ENCODE measurements at places on chromosomes 13 and 19.
A peak's percentile ranks its signal among the peaks of the same experiment; 100 is the strongest.

- no peak for DNase-seq
Observed at GRCh38 chr19:57068311-57068710, 51.5 kb upstream of the USP29 start.

DNA sequence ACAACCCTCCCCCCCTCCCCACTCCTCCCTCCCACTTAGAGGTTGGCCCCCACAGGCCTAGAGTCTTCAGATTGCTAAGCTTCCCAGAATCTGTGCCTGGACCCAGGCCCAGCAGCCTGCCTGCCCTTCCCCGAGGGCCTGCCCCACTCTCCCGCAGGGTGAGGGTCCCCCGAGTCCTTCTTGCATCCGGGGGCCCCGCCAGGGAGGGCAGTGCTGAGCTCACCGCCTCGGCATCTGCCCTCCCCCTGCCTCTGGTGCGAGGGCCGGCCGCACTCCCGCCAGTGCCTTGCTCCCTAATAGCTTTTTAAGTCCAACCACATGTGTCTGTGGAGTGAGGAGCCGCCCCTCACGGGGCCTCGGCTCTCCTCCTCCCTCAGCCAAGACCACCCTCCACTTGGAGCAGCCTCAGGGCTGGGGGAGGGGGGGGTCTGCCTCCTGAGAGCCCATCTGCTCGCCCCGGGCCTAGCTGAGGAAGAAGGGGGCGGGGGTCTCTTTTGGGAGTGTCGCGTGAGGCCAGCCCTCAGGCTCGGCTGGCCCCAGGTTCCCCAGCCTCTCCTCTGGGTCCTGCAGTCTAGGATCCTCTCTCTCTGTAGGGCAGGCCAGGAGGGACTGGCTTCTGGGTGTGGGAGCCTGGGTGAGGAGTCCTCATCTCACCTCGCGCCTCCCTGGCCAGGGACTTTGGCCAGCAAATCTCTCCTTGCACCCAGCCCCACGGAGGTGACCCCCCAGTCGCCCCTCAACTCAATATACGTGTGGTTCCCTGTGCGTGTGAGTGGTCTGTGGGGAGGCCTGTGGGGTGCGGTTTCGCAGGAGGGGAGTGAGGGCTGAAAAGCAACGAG lies 47.2 kb downstream of the LYL1 start:
- peak; percentile 62 for DNase-seq

- no peak for DNase-seq
Observed at GRCh38 chr19:2266183-2266993, 10.2 kb upstream of the JSRP1 start.

DNA sequence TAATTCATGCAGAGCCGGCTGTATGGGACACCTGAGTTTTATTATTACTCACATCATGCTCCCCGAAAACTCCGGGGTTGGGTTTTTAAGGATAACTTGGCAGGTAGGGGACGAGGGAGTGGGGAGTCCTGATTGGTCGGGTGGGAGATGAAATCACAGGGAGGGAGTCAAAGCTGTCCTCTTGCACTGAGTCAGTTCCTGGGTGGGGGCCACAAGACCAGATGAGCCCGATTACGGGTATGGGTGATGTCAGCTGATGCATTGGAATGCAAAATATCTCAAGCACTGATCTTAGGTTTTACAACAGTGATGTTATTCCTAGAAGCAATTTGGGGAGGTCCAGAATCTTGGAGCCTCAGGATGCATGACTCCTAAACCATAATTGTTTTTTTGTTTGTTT lies 18.6 kb upstream of the COG3 start:
- no peak for DNase-seq

GRCh38 chr13:93409001-93409400 lies 182.4 kb downstream of the GPC6 start:
- DNase-seq: no peak

DNA sequence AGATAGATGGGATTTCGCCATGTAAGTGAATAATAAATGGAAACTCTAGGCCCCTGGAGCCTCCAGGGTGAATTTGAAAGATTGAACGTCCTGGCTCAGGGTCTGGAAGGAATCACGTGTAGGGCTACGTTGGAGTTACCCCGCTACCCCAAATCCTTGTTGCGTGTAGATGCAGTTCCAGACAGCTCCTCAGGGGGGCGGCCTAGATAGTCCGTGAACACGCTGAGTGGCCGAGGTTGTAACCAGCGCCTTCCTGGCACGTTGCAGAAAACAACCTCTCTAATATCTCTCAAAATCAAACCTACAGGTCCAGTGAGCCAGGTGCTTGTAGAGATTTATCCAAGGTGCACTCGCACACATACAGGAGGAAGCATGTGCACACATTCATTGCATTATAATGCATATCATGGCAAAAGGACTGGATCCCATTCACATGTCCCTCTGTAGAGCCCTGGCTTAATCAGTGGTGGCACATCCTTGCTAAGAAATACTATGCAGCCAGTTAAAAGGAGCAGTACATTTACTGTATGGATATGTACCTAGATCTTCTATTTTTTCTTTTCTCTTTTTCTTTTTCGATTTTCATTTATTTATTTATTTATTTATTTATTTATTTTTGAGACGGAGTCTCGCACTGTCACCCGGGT lies 2.5 kb upstream of the KEAP1 start:
- DNase-seq: peak; percentile 72

GRCh38 chr13:96952595-96952994 lies 41.7 kb downstream of the OXGR1 start:
- no peak for DNase-seq

DNA sequence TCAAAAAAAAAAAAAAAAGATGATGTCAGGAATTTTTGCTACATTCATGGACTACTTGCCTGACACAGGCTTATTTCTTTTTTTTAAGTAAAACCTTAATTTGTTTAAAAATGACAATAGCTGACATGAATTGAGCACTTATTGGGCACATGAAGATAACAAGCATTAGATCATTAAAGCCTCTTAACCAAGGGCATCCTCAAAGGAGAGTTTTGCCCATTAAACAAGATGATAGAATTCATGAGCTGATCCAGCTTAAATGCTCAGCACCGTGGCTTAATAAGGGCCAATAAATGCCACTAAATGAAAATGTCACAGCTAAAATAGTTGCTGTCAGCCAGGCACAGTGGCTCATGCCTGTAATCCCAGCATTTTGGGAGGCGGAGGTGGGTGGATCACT lies 19.3 kb downstream of the FBXO17 start:
- DNase-seq: no peak

- no peak for DNase-seq
Observed at GRCh38 chr13:76792731-76793347, 93.4 kb downstream of the KCTD12 start.

DNA sequence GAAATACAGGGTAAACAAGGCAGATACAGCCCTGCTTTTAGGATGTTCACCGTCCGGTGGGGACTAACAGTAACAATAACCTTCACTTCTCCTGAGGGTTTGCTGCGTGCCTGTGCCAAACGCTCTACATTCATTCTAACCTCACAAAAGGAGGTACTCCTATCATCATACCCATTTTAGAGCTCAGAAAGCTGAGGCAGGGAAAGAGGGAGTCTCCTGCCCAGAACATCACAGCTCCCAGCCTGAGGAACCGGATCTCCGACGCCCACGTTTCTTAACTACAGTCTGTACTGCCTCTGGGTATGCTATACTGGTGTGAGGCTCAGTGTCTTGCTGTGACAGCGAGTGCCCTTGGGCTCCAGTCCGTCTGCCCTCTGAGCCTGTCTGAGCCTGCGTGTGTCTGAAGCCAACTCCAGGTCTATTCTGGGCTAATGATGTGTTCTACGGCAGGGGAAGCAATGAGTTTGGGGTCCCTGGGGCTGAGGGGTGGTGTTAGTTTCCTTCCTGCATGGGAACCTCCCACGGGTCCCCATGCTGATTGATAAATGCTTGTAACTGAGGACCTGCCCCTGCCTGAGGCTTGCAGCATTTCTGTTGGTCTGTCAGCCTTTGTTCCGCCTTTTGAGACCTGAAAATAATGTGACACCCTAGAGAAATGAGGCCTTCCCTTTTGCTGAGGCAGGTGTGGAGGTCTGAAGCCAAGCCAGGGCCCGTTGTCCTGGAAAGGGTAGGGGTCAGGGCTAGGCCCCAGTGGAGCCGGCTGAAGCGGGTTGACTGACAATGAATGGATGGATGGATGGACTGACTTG lies 4.9 kb downstream of the LIPE start:
- no peak for DNase-seq

DNA sequence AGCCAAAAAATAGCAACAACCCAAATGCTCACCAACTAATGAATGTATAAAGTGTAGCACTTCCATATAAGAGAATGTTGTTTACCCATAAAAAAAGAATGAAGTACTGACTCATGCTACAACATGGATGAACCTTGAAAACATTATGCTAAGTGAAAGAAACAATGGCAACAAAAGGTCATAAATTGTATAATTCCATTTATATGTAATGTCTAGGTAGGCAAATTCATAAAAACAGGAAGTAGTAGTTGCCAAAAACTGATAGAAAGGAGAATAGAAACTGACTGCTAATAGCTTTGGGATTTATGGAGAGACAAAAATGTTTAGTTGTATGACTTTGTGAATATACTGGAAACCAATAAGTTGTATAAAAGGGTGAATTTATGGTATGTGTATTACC lies 21.6 kb downstream of the MYCBP2 start:
- DNase-seq: no peak

DNA sequence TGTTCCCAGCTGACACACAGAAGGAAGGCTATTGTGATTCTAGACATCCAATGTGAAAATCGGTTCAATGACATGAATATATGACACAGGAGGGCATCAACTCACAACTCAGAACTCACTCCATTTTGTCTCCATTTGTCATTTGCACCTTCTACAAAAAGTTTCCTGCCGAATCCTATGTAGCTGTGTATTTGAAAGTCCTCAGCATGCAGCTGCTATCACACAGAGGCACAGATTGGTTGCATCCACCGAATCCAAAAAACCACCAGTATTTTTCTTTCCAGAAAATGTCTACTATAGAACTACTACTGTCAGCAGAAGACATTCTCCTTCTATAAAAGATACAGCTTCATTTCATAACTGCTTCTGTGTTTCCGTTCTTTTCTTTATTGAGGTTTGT lies 13.3 kb downstream of the PCDH9 start:
- DNase-seq: no peak

DNA sequence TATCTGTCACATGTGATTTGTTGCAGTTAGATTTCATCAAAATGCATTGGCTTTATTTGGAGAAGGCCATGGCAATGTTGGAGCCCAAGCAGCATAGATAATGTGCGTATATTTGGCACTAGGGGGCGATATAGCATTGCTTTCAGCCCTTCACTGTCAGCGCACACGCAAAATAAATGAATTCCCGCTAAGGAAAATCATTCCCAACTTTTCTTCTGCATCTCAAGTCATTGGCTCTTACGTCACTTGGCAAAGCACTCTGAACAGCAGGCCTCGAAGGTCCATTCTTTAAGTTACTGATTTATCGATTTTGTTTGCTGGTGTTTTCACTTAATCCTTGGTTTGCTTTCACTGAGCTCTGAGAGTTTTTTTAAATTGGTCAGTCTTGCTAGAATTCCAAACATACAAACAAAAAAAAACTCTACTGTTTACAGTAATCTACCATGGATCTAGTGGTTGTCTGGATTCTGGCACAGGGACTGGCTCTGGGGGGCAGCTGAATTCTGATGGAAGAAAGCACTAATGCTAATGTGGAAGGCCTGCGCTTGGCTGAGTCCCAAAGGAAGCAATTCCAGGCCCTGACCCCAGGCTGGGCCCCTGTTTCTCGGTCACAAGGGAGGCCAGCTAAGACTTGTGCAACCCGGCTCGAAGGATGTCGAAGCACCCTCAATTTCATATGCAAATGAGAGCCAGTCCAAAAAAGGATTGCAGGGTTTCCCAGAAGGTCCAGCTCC lies 97.7 kb upstream of the IPO5 start:
- DNase-seq: peak; percentile 81

DNA sequence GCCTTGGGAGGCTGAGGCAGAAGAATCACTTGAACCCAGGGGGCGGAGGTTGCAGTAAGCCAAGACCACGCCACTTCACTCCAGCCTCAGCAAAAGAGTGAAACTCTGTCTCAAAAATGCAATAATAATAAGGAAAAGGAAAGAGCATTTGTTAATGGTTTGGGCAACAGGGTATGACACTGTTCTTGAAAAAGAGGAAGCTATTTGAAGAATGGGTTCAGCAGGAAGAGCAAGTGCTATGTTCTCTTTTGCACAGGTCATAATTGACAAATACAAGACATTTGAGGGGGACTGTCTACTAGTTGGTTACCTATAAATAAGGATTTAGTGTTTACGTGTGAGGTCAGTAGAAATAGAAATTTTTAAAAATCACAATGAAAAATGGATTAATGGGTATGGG lies 218.3 kb downstream of the DCT start:
- DNase-seq: no peak

GRCh38 chr19:40702337-40703012 lies 12.0 kb upstream of the NUMBL start:
- peak; percentile 71 for DNase-seq

- no peak for DNase-seq
Observed at GRCh38 chr19:29016926-29017760, 195.8 kb downstream of the UQCRFS1 start.

DNA sequence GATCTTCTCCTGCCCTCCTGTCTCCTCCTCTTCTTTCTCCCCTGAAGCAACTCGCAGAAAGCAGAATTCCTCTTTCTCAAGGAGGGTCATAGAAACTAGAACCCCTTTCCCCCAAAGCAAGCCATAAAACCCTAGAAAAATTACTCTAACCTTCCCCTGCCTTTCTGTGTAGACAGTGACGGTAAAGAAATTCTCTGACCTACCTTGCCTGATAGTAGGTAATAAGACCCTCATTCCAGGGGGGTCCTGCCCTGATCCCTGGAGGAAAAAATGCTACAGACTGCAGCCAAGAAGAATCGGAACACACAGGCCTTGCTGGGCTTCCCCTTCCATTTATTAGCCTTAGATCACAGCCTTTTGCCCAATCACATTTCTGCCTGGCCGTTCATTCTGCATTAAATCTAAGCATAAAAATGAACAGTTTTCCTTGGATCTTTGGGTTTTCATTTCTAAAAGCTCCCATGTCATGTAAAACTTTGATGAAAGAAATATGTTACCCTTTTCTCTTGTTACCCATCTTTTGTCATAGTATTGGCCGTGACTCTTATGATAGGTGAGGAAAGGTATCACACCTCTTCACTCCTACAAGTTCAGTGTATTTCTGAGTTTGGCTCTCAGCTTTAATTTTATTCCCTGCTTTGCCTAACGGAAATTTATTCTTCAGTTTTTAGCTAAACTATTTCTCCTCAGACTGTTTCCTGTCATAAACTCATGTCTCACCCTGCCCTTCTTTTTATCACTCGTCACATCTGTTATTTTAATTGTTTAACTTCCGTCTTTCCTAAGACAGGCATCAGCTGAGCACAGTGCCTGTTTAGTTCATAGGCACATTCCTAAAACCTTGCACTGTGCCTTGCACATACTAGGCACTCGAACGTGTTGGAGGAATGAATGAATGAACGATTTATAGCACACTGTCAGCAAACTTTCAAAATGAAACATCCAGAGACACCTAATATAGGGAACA lies 20.4 kb upstream of the CPB2 start:
- no peak for DNase-seq
